Esophagus muscularis mucosa (tissue), 4 donors: ENCODE measurements at places on chromosomes 1 and 21. TPM values are rescaled to one million over a fixed set of nuclear protein-coding genes. Genes with fewer than 3 reads are reported as not detected.

LEFTY2 gene
- total RNA-seq = 0.17 TPM

S100A8 gene
- total RNA-seq = 10.8 TPM

DNA sequence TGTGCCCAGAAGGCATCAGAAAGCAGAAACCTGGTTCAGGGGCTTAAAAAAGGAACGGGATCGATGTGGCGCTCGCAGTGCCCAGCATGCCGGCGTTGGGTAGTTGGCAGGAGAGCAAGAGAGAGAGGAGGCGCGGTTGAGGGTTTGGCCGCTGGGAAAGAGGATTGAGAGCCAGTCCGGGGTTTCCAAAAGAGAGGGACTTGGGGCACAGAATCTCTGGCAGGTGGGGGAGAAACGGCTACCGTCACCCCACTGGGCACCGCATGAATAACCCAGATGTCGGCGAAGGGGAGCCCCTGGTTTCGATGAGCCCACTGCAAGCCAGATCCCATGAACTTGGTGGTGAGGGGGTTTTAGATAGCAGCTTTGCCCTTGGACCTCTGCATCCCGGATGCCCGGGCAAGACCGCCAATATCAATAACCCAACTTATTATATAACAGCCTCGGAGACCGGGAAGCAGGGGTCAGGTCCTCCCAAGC is 60.4 kb upstream of the ACOT11 start:
- DNase-seq = no peak

TNFRSF8 gene
- 2.8 TPM for total RNA-seq

RAB7B gene
- total RNA-seq = 0.32 TPM

DNA sequence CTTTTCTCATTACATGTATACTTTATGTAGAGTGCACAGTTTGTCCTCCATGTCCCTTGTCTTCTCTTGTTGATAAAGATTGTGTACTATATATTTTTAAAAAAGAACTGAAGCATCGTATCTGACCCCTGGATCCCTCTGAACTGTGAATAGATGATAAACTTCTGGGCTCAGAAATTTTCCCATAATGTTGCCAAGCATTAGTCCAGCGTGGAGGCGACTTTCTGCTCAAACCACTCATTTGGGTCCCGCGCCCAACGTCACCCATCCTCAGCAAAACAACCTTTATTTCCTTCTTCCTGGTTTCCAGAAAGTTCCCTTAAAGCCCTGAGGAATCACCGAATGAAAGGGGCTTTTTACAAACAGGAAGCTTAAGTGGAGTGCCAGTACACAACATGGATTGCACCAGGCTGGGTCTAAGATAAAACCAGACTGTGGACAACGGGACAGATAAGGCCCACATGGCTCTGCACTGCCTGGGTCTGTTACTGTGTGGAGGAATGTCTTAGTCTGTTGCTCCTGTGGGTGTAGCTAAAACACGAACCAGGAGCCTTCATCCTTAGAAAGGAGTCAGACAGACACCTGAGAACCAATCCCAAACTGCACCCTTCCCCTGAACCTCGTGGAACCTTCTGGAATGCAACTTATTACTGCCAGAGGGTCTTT is 15.6 kb downstream of the EVA1C start:
- DNase-seq = no peak

ANXA9 gene
- 0.34 TPM for total RNA-seq
